ENCODE measurements at places on chromosomes 11 and 22. TPM values are rescaled to one million over a fixed set of nuclear protein-coding genes. Genes with fewer than 3 reads are reported as not detected.

DNA sequence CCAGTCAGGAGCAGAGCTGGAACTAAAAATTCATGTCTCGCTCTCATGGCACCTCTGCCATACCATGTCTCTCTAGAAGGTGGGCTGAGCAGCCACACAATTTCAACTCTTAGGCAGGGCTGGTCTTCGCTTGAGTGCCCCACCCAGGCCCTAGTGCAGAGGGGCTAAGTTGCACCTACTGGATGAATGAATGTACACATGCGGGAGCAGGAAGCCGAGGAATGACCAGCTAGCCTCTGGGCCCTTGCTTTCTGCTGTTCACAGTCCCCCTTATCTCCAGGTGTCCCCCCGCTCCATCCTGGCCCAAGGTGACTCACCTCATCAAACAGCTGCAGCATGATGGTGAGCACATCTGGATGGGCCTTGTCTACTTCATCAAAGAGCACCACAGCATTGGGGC, 57.5 kb upstream of the PHOX2A start:
- DNase-seq, result no peak

TNRC6B gene
- 65.8 TPM for total RNA-seq

DNA sequence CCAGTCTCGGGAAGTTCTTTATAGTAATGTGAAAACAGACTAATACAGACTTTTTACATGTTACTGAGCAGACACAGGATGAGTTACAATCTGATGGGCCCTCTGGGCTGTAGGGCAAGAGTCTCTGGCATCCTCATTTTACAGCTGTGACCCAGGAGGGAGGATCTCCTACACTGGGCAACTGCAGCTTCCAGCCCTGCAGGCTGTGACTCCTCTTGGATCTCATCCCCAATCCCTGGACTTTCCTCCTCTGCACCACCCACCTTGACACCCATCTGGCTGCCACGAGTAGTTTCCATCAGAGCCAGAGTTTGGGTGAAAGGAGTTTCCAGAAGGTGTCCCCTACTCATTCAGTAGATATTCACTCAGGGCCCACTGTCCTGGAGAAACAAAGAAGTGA, 48.9 kb upstream of the MYEOV start:
- DNase-seq, result no peak

DNA sequence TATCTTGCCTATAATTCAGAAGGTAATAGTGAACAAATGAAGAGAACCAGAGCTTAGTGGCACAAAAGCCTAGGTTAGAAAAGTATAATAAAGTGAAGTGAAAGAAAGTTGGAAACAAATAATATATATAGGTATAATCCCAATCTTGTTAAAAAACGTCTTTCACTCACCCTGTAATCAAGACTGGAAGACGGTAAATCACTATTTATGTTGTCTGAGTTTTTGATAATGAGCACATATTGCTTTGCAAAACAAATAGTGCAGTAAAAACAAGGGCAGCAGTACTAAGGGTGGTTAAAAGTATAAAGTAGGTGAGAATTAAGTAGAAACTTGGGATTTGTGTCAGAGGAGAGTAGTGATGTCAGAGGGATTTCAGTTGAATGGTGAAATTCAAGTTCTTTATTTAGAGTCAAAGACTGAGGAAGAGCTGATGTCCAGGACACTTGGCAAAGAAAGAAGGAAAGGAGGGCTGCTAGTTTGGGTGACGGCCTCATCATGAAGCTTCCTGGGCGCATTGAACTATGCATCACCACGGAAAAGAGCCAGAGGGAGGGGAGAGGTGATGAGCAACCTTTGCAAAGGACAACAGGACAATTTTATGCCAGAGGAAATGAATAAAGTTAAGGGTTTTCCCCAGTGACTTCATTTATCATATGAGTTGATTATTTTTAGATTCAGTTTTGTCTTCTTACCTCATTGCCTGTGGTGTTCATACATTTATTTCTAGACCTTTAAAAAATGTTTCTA, 11.4 kb downstream of the NCAM1 start:
- no peak for DNase-seq

DEPDC7 gene
- total RNA-seq, result 1.7 TPM

DNA sequence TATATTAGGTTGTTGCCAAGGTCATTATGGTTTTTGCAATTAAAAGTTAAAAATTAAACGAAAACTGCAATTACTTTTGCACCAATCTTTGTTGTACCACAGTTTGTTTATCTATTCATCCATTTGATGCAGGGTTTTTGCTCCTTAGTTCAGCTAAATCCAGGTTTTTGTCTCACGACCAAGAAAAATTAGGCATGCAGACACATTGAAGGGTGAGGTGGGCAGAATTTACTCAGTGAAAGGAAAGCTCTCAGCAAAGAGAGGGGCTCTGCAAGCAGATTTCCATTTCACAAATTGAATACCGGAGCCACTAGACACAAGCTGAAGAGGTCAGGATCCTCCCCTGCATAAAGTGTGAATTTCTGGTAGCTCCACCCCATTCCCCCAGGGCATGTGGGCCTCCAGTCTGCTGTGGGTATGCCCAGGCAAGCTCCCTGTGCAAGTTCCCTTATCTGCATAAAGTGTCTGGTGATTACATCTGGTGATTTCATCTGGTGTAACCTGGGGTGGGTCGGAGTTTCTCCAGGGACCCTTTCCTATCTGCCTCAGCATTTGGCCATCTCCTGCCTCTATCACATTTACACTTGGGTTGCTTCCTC, 33.3 kb downstream of the APOL6 start:
- DNase-seq, result no peak

DNA sequence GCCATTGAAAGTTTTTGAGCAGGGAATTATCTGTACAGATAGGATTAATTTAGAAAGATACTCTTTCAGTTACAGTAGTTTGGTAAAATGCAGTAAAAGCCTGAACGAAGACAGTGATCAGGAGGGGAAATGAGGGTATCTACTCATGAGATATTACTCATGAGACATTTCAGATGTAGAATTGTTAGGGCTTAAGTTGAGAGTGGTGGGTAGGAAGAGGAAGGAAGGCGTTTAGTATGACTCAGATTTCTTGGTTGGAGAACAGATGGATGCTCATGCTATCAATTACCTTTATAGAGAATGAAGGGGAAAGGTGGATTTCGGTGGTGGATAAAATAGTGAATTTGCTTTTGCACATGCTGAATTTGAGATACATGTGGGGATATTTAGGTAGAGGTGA, 15.8 kb downstream of the CCDC81 start:
- no peak for DNase-seq

- no peak for DNase-seq
Observed at GRCh38 chr11:6617315-6617781, 1.9 kb downstream of the TPP1 start.

DNA sequence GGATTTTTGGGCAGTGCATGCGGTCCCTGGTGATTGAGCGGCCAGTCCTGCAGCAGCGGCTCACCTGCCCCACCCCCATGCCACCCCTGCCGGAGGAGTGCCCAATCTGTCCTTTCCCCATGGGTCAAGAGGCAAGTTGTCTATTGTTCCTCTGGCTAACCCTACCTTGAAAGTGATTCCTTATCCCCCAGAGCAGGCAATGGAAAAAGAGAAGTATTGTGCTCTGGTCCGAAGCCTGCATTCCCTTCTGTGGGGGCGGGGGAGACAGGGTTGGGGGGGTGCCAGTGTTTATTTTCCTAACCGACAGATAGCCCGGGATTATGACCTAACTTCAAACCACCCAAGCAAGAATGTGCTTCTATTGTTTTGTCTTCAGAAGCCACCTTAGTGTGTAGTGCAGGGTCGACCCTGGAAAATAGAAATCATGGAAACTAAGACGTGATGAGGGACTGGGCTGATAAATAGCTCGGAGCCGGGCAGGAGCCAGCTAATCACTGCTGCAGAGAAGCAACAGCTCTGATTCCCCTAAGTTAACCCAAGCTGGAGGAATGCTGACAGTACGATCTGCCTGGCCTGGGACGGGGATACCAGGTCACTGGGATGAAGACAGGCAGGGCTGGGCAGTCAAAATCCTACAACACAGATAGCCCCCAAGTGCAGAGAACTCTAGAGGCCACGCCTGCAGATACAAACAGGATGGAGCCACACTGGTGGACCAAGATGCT, 38.7 kb upstream of the ATXN10 start:
- no peak for DNase-seq

C22orf42 gene
- total RNA-seq, result 13.9 TPM

KRTAP5-6 gene
- total RNA-seq, result not detected

LARGE1 gene
- 195 TPM for total RNA-seq

RAB39A gene
- 2.9 TPM for total RNA-seq

- DNase-seq, result no peak
Observed at GRCh38 chr11:94563848-94564467, 3.2 kb upstream of the PIWIL4 start.

ART5 gene
- 3.8 TPM for total RNA-seq

DNA sequence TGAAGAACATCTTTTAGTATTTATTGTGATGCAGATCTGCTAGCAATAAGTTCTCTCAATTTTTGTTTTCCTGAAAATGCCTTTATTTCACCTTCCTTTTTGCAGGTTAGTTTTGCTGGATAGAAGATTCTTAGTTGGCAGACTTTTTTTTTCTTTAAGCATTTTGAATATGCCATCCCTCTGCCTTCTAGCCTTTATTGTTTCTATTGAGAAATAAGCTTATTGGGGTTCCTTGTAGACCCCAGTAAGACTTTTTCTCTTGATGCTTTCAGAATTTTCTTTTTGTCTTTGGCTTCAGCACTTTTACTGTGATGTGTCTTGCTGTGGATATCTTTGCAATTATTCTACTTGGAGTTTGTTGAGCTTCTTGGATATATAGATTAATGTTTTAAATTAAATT, 160.6 kb downstream of the PGR start:
- DNase-seq, result no peak
